ENCODE measurements at places on chromosomes 5 and 9.

GRCh38 chr9:94787266-94787665 is 60.8 kb downstream of the AOPEP start:
- no peak for DNase-seq

DNA sequence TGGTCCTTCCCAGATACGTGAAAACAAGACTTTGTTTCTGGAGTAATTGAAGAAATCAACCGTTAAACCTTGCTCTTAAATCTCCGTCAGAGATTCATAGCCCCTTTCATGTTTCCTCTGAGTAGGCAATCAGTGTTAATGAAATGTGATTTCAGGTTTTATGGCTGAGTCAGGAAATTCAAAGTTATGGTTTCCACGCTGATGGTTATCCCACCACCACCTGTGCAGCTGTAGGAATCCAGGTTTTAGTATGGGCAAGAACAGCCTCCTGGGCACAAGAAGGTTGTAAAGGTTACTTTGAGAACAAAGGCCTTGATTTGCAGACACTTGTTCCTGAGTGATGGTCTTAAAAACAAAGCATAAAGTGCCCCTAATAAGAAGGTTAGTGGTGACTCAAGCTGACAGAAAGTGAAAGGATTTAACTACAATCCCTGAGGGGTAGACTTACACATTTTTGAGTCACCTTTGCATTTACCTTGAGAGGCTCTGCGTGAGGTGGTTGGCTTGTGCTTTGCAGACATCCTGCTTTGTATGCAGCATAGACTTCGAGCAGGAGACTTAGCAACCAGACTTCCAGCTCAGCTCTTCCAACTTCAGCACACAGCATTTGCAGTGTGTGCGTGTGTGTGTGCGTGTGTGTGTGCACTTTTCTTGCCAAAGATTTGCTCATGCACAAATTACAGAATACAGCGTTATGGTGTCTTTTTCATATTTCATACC is 159.6 kb downstream of the TLE4 start:
- DNase-seq = no peak

GRCh38 chr9:115132648-115133047 is 14.7 kb upstream of the TNC start:
- DNase-seq = no peak

- no peak for DNase-seq
Measured at GRCh38 chr9:14418301-14418940, 104.5 kb upstream of the NFIB start.

DNA sequence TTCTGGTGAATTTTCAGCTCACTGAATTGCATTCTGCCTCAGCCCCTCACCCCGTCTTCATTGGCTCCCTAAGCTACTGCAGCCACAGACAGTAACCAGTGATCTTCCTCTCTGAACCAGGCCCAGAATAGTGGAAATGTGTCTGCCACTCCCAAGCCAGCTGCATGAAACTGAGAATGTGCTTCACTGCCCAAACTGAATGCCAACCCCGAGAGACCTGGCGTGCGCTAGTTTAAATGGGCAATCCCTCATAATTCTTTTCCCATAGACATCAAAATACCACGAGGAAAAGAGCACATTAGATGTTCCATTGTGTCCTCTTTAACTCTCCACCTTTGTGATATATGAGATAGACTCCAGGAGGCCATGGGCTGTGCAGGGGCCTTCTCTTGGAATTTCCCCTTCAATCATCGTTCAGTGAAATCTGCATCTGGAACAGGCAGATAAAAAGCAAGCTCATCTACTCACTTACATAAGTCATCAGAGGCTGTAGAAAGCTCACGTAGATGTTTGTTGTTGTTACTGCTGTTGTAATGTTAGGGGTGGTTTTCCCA is 320.2 kb downstream of the NFIB start:
- DNase-seq = no peak

DNA sequence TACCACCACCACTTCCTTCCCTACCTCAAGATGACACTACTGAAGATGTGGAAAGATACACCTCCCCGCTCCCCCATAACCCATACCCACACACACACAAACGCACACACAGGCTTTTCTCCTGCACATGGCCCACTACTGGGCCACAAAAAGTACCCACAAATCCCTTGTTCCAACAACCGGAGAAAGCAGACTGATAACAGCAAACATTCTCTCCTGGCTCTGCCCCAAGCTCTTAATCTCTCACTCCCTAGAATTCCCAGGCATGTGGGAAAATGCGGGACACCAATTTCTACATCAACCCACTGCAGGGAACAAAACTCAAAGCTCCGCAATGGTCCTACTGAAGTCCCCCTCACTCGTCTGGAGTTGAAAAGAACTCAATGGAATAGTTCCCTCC is 611.0 kb upstream of the KLF4 start:
- DNase-seq = no peak

DNA sequence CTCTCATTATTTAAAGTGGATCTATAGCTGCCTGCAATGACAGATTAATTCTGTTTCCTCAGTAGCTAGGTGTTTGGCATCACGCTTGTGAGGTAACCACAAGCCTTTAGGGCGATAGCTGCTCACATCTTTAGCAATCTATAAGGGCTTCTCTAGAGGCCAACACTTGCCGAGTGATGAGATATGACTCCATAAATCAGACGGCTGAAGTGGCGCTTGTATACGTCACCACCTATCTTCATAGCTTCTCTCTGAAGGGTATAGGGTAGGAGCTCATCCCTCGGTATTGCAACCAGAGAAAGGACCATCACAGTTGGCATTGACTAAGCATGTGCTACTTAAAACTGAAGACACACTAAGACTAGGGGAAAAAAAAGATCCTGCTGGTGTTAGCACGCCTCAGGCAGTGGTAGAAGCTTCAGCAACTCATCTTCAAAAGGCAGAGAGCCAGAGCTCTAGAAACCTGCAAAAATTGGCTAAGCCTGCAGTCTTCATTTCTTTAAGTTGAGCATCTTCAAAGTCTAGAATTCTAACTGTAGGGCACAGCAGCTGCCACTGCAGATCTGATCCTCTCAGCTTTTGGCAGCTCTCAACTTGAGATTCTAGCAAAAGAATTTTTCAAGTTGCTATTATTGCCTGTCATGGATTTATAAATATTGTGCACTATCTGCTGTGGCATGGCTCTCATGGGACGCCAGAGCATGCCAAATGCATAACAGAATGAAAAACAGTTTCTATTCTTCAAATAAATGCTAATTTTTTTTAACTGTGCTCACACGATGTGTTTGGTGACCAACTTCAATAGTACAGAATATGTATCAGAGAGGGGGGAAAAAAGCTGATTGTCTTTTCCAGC is 37.5 kb downstream of the PSMB7 start:
- no peak for DNase-seq

- no peak for DNase-seq
Measured at GRCh38 chr9:135889564-135890189, 17.7 kb downstream of the CAMSAP1 start.

- no peak for DNase-seq
Measured at GRCh38 chr9:14205463-14205862, 108.5 kb downstream of the NFIB start.

DNA sequence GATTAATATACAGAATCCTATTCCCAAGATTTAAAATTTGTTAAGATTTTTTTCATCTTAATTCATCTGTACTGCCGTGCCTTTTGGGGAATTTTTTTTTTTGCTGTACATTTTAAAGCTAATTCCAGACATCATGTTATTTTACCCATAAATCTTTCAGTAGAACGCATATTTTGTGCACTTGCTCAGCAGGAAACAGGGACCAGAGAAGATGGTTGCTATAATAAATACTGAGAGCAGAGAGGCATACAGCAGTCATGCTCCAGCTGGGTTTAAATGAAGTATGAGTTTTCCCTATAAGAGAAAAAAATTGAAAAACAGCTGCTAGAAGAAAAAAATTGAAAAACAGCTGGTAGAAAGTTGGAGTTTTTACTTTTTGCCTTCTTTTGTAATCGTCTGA is 196.9 kb upstream of the PUM3 start:
- DNase-seq = no peak

- no peak for DNase-seq
Measured at GRCh38 chr5:153745778-153746395, 255.4 kb downstream of the GRIA1 start.

DNA sequence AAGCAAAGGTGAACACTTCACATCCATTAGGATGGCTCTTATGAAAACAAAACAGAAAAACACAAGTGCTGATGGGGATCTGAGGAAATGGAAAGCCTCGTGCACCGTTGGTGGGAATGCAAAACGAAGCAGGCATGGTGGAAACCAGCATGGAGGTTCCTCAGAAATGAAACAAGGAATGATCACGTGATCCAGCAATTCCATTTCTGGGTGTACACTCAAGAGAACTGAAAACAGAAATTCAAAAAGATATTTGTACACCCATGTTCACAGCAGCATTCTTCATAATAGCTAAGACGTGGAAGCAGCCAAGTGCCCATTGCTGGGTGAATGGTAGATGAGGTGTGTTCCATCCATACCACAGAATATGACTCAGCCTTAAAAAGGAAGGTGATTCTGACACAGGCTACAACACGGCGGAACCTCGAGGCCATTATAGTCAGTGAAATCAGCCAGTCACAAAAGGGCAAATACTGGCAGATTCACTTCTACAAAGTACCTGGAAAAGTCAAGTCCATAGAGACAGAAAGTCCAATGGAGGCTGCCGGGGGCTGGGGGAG is 87.2 kb upstream of the RAPGEF1 start:
- no peak for DNase-seq

- no peak for DNase-seq
Measured at GRCh38 chr9:95880021-95880690, 4.7 kb downstream of the ERCC6L2 start.

DNA sequence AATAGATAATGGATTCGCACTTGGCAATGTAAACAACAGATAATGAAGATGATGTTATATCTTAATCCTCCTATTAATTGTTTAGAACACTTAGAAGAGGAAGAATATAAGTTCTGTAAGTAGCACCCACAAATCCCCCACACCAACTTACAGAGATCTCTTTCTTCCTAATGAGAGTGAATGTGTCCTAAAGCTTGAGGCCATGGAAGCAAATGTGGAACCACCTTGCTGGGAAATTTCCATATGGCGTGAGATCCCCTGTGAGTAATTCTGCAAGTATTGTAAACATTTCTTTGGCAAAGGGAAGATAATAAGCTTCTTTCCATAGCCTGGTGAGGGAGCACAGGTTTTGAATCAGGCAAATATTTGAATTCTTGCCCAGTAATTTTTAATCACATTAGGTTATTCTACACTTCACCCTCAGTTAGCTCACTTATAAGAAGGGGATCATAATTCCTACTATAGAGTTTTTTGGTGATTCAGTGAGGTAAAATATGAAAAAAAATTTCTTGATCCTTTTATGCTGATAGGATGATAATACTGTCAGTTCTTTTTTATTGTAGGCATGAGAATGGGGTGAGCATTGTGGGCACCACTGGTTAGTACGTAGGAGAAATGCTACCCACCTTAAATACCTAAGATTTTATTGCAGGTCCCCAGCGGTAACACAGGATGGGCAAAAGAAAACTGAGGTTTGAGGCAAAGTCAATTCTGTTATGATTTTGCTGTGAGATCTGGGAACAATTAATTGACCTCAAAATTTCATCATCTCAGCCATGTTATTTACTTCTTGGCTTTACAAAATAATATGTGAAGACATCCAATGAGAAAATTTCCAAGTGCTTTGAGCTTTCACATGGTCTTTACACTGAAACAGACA is 574.8 kb downstream of the PSAT1 start:
- no peak for DNase-seq

- no peak for DNase-seq
Measured at GRCh38 chr5:137630972-137631370, 104.9 kb downstream of the KLHL3 start.

DNA sequence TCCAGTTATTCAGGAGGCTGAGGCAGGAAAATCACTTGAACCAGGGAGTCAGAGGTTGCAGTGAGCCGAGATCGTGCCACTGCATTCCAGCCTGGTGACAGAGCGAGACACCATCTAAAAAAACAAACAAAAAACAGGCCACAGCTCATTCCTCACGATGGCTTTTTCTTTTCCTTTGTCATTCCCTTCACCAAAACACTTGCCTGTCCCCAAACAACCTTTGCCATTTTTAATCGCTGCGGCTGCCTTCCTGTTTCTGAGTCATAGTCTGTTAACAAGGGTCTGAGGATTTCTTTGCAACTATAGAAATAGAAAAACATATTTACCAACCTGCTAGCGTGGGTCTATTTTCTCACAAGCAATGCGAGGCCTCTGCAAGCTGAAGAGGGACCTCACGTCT is 123.0 kb upstream of the FSTL4 start:
- DNase-seq = no peak

DNA sequence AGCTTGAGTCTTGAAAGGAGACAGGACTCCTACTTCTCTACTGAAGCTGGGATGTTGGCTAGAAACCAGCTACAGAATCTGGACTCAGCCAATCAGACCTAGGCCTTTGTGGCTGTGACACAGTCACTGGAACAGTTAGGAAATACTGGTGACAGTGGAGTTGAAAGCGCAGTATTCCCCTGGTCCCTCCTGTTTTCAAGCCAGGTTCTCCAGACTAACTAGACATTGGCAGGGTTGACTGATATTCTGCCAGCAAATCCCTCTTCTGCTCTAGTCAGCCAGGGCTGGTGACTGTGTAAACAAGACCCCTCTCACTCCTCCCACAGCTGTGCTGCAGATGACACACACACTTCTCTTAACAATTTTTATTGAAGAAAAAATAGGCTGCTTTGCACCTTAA is 8.7 kb downstream of the SHROOM1 start:
- DNase-seq = no peak

DNA sequence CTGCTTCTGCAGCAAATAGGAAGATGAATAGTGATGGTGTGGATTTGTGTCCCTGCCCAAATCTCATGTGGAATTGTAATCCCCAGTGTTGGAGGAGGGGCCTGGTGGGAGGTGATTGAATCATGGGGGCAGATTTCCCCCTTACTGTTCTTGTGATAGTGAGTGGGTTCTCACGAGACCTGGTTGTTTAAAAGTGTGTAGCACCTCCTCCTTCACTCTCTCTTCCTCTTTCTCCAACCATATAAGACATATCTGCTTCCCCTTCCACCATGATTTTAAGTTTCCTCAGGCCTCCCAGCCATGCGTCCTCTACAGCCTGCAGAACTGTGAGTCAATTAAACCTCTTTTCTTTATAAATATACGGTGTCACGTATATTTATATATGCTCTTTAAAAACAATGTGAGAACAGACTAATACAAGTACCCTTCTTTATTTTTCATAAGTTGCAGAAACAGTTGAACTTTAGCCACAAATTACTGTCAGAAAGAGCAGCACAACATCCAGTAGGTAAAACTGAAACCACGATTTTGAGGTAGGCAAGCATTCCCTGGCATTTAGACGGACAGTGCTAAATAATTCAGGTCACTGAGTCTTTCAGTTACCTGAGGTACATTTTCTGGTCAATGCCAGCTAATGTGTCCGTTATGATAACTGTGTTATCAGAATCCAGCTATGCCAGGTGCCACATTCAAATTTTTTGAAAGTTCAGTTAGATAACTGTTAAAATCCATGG is 79.3 kb upstream of the SPEF2 start:
- no peak for DNase-seq
